ENCODE measurements at places on chromosomes 13 and 19.
A peak's percentile ranks its signal among the peaks of the same experiment; 100 is the strongest.

DNA sequence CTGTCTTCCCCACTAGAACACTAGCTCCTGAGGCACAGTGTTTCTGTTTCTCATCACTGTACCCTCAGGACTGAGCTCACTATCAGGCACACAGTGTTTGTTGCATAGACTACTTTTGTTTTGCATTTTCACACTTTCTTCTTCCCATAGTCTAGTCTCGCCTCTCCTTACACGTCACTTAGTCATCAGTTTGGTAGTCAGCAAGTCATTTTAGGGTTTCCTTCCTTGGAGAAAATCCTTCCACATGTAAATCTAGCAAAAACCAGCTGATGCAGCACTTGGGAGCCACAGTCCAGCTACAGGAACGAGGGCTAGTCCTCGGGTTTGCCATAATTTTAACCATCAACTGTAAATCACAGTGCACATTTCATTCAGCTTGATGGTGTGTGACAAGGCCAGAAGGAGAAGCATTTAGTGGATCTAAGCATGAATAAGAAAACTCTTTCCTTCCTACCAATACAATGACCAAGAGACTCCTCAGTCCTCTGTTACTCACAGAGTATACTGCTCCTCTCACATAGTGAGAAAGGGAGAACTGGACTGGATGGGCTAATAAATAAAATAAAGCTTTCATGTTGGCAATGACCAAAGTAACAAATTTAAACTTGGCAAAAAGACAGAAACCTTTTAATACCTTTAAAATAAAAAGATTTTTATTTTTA lies 221.0 kb downstream of the KLF12 start:
- no peak for DNase-seq

GRCh38 chr19:16062789-16063188 lies 13.5 kb upstream of the TPM4 start:
- DNase-seq, result peak; percentile 34

- no peak for DNase-seq
Measured at GRCh38 chr19:15443838-15444237, 5.9 kb downstream of the WIZ start.

DNA sequence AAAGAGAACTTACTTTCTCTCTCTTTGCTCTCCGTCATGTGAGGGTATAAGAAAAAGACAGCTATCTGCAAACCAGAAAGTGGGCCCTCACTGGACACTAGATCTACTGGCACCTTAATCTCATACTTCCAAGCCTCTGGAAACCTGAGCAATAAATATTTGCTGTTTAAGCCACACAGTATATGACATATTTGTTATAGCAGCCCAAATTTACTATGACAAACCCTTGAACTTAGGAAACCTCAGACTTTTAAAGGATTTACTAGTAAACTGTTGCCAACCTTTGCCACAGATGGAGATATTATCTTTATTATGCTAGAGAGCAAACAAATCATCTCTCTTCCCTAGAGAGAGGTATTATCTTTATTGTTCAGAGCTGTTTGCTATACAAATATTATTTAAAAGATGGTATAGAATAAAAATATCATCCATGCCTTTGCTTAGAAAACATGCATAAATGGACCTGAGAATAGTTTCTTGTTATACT lies 1446.1 kb downstream of the SLITRK1 start:
- no peak for DNase-seq

DNA sequence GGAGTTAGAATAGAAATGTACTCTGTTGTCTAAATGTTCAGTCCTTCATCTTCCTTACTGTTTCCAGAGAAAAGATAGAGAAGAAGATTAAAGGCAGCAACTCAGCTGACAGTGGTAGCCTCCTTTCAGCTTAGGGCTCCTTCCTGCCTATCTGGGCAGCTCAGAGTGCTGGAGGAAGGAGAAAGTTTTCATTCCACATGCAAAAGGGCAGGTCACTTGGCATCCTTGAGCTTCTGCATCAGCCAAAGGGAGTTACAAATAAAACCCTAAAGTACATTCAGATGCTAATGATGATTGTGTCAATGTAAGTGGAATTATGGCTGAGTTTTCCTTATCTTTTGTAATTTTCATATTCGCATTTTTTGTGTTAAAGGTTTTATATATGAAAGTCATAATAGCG lies 58.9 kb downstream of the ESD start:
- no peak for DNase-seq

DNA sequence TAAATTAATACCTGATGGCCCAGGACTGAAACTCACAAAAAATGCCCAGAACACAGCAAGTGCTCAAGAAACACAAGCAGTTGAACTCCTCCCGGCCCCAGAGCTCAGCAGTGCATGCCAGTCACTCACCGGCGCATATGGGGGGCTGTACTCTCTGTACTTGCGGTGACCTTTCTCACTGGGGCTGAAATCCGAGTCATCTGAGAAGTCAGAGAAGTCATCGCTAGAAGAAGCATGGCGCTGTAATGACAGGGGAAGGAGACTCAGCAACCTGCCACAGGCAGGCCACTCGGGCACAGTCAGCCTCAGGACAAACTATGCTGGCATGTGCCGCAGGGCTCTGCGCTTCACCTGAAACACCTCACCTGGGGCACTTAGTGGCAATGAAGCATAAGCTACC lies 19.7 kb downstream of the ZC3H4 start:
- no peak for DNase-seq

- no peak for DNase-seq
Measured at GRCh38 chr13:21152251-21152899, 24.0 kb downstream of the SKA3 start.

GRCh38 chr19:6696239-6696820 lies 24.1 kb downstream of the C3 start:
- no peak for DNase-seq
